Activated gamma-delta T cell treated with anti-CD3 and anti-CD28 coated beads, Interleukin-2, amount 50 U/mL, for 16 hours (primary cell): ENCODE measurements at places on chromosomes 5 and 9.

DNA sequence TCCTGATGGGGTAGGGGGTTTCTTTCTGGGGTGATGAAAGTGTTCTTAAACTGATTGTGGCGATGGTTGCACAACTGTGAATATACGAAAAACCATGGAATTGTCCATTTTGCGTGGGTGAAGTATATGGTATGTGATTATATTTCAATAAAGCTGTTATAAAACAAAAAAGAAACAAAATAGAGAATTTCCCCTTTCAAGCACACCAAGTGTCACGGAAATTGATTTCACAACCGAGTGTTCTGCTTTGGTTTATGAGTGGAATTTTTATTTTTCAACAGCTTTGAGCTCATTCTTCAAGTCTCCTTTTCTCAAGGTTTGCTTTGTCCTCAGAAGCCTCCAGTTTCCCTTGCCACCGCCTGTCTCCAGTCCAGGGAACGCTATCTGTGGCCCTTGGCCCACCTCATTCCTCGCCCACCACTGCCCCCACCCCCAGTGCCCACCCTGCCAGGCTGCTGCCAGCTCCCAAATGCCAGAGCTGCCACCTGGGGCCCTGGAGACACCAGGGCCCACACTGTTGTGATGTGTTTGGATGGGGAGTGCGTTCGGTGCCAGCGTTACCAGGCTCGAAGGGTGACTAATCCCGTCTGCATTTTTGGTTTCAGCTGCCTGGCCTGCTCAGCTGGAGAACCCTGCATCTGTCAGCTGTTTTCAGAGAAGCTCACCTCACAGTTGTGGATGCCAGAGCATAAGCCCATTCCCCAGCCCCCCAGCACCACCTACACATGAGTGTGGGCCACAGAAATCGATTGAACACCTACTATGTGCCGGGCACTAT lies 30.4 kb downstream of the DUSP1 start:
- DNase-seq, result no peak

DNA sequence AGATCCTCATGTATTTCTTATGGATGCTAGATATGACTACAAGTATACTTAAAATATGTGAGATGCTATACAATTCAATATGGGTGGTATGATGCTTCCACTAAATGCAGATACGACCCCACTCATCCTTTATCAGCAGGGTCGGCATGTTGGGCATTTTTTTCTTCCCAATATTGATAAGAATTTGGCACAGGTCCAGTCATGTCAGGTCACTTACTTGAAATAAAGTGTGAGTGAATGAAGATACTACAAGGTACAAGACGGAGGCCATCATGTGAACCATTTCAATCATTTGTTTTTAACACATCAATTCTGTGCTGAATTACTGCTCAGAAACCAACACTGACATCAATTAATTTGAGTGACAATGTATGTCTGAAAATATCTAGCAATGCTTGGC lies 146.9 kb upstream of the GNA14 start:
- no peak for DNase-seq

- DNase-seq, result no peak
These were observed 102.4 kb upstream of the PRRC1 start for GRCh38 chr5:127415034-127415433.

- DNase-seq, result no peak
These were observed 422.6 kb upstream of the CD180 start for GRCh38 chr5:67619235-67619634.

- no peak for DNase-seq
These were observed 103.7 kb downstream of the CEMIP2 start for GRCh38 chr9:71664566-71664965.

DNA sequence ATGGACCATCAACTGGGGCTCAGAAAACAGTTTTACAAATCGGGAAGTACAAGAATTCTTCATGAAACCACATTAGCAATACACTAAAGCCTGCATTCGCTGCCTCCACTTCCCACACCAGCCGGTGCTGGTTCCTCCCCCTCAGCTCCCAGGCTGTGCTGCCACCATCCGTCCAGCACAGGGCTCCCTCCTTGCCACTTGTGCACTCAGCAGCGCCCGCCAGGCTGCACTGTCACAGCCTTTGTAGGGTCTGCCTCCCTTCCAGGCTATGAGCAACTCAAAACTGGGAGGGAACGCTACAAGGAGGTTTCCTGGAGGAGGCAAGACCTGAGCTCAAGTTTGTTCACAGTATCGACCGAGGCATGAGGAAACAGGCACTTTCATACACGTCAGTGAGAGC lies 7.7 kb downstream of the MAPK9 start:
- DNase-seq, result no peak

- no peak for DNase-seq
These were observed 159.5 kb downstream of the GABRG2 start for GRCh38 chr5:162227075-162227474.

DNA sequence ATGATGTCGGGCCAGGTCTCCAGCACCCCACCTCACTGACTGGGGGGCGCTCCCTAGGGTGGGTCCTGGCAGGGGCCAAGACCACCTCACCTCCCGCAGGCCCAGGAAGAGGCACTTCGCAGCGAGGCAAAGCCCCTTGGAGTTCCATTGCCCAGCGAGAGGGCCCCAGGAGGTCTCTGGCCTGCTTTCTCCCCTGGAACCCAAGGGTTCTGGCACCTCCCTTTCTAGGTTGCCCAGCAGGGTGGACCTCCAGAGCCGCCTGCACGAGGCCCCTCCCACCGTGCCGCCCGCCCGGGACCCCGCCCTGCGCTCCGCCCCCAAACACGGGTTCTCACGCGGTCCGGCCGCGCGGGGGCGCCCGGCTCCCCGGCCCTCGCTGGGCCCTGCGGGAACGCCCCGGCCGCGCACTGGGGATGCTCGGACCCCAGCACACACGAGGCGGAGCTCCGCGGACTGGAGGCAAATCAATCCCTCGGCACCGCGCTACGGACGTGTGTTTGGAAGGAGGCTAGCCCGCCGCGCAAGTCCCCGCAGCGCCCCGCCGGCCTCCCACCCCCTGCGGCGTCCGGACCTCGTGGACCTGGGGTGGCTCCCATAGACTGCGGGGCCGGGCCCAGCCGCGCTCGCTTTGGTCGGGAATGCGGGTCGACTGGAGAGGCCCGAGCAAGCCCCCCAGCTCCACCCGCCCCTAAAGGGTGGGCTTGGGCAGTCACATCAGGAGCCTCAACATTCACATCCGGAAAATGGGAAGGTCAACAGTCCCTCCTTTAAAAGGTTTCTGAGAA lies 99.5 kb upstream of the LMX1B start:
- DNase-seq, result peak; percentile 33
